ENCODE measurements at places on chromosomes 11 and 22.

- peak; percentile 68 for DNase-seq
Measured at GRCh38 chr11:68036717-68037239, 2.0 kb upstream of the TCIRG1 start.

GRCh38 chr11:68966894-68967780 lies 13.6 kb downstream of the MRGPRD start:
- no peak for DNase-seq

DNA sequence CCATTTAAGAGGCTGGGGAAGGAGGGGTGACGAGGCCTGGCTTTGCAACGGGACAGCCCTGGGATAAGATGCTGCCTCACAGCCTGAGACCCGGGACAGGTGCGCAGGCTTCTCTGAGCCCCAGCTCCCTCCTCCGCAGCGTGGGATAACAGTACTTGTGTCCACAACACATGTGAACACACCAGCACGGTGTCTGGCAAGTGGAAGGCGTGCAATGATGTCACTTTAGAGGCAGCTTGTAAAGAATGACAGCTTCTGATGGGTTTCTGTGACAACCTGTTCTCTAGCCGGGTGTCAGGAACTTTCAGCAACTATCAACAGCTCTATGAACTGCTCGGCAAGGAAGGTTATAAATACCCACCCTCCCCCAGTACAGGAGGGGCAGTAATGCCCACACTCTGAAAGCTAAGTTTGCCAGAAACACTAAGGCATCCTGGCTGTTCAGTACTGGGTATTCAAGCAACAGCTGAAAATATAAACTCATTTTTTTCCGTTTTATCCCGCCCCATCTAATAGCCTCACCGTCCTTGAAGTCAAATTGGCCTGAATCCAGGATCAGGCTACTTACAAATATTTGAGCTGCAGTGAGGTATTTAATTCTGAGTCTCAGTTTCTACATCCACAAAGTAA lies 59.7 kb downstream of the MYH9 start:
- DNase-seq = no peak

GRCh38 chr11:119188067-119188466 lies 2.8 kb downstream of the NHERF4 start:
- DNase-seq = no peak

- DNase-seq = peak; percentile 71
Measured at GRCh38 chr22:41576877-41577276, 12.8 kb downstream of the PMM1 start.

GRCh38 chr11:43234881-43235280 lies 76.9 kb upstream of the API5 start:
- no peak for DNase-seq

DNA sequence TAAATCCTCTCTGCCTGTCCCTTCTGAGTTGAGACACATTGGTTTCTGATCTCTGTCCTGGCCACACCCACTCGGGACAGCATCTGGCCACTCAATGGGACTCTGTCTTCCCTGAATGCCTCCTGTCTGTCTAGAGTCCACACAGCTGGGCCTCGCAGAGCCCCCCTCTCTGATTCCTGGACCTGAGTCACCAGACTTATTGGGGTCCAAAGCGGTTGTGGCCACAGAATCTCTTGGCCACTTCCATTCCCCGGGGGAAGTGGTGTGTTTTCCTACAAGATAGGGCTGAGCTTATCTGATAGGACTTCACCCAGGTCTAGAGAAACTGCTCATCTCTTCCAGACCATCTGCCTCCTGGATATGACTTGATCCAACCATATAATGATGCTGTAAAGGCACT lies 57.4 kb upstream of the WNT11 start:
- no peak for DNase-seq

DNA sequence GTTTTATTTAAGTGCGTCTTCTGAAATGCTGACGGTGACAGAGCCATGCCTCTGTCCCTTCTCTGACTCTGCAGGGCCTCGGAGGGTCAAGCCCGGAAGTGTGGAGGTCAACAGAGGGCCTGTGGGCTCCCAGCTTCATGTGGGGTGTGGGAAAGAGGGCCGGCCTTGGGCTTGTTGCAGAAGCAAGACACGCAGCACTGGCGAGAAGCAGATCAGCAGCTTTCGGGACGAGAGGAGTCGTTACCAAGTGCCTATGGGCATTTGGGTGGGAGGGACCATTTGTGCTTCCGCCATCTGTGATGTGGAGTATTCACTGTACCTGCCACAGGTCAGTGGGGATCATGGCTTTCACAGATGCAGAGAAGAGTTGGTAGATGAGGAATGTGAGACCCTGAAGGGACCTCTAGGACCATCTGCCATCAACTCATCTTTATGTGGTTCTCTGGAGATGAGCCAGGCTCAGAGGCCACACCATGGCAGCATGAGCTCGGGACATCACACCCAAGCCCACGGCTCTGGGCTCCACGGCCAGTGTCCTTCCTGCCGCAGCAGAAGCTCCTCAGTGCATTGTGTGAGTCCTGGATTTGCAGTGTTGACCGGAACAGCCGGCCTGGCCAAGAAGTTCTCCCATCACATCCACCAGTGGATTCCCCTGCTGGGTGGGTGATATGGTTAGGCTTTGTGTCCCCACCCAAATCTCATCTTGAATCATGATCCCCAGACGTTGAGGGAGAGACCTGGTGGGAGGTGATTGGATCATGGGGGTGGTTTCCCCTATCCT lies 590.7 kb downstream of the TBC1D22A start:
- peak; percentile 4 for DNase-seq

GRCh38 chr22:30873086-30873650 lies 95.4 kb downstream of the MORC2 start:
- DNase-seq = peak; percentile 35

GRCh38 chr11:1871531-1871930 lies 18.6 kb downstream of the LSP1 start:
- DNase-seq = peak; percentile 54

DNA sequence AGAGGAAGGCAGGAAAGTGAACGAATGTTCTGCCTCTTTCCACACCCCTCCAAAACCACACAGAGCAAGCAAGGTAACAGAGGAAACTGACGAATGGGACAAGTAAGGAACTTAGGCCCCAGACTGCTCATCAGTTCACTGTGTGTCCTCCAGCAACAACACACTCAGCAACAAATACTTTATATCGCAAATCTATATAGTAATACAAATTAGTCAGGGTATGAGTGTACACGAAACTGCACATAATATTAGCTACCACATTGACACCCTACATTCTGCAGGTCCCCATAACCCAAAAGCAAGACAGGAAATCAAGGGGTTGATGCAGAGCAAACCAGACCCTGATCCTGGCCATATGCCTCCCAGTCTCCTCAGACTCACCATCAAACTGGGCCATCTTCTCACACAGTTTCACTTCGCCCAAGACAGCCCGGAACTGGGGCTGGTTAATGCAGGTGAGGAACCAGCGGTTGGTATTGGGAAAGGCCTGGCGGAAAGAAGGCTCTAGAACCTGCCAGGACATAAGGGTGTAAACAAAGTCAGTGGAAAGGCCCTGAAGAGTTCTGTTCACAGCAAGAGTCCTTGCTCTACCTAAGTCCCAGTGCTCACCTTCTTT lies 6.6 kb downstream of the EEF1G start:
- DNase-seq = no peak

DNA sequence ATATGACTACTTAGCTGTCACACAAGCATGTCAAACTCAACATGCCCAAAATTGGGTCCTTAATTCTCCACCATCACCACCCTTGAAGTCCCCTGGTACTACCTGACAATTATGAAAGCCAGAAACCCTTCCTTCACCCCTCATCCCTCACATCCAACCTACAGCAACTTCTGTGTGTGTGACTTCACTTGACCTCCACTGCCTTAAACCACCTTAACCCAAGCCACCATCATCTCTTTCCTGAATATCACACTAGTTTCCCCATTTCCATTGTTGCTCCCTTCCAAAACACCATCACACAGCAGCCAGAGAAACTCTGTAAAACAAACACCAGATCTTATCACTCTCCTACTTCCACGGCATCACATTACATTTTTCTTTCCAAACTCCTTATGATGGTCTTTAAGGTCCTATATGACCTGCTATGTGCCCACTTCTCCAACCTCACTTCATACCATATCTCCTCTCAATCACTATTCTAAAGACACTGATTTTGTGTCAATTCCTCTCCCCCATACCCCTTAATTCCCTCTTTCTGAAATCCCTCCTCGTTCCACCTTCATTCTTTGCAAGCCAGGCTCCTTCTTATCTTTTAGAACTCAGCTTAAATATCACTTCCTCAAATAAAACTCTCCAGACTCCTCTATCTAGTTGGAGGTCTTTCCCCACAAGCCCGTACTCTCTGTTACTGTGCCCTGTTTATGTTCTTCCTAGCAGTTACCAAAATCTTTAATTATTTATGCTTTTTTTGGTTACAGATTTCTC lies 124.9 kb downstream of the RBFOX2 start:
- DNase-seq = no peak

- no peak for DNase-seq
Measured at GRCh38 chr11:31997955-31998354, 92.9 kb upstream of the RCN1 start.

- DNase-seq = no peak
Measured at GRCh38 chr11:69908511-69909220, 89.5 kb upstream of the FGF3 start.
